ENCODE measurements at places on chromosomes 6 and 20.

DNA sequence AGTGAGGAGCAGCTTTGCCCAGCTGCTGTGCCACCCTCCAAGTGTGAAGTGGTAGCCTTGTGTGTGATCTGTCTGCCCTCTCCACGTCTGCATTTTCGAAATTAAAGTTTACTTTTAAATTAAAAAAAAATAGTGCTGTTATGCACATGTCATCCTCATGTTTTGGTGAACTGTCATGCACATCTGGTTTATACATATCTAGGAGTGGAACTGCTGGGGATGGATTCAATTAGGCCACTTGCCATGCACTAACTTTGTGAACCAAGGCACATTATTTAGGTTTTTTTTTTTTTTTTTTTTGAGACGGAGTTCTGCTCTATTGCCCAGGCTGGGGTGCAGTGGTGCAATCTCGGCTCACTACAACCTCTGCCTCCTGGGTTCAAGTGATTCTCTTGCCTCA, 3.6 kb downstream of the GTSF1L start:
- no peak for DNase-seq

DNA sequence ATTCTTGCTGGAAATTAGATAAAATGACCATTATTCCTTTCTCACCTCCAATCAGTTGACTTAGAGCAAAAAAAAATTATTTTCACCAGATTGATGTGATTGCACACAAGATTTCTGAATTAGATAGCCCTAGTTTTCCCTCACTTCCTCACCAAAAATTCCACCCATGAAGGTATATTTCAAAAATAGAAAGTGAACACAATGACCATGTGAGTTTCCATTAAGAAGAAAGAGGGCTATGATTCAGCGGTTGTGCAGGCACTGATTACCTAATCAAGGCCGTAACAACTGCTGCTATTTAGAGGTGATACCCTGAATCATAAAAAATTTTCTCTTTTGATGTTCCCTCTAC, 19.5 kb upstream of the RALGAPA2 start:
- no peak for DNase-seq

DNA sequence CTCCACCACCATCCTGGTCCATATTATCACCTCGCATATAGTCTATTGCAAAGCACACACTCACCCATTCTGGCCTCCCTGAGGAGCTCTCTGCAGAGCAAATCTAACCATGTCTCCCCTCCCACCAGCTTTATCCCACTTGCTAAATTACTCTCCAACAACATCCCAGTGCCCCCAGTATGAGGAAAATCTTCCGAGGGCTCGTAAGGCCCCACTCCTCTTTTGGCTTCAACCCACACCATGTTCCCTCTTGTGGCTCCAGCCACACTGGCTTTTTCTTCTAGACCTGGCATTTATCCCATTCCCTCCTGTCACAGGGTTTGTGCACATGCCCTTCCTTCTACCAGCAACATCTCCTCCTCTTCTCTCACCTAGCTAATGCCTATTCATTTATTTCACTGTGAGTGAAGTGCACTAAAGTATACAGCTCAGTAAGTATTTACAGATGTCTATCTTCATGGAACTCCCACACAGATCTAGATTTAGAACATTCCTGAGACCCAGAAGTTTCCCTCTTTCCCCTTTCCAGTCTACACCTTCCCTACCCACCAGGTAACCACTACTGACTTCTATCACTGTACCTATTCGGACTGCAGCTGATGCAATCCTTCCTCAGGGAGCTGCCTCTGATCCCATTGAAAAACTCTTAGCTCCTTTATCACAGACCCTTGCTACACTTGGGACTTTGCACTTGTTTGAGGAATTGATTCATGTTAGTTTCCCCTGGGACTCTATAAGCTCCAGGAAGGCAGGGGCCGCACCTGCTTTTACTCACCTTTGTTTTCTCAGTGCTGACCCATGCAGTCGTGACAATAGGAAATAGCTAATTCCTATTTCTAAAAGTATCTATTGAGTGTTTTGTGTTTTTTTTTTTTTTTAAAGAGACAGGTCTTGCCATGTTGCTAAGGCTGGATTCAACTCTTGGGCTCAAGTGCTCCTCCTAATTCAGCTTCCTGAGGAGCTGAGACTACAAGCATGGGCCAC, 15.5 kb downstream of the MRPL14 start:
- no peak for DNase-seq

GRCh38 chr6:209432-210103, 82.7 kb upstream of the DUSP22 start:
- peak; percentile 52 for DNase-seq

GRCh38 chr20:57653546-57653900, 33.3 kb upstream of the ZBP1 start:
- DNase-seq: no peak

GRCh38 chr6:101088594-101088993, 207.5 kb upstream of the ASCC3 start:
- DNase-seq: no peak

GRCh38 chr6:12324748-12325147, 34.6 kb downstream of the EDN1 start:
- DNase-seq: no peak

DNA sequence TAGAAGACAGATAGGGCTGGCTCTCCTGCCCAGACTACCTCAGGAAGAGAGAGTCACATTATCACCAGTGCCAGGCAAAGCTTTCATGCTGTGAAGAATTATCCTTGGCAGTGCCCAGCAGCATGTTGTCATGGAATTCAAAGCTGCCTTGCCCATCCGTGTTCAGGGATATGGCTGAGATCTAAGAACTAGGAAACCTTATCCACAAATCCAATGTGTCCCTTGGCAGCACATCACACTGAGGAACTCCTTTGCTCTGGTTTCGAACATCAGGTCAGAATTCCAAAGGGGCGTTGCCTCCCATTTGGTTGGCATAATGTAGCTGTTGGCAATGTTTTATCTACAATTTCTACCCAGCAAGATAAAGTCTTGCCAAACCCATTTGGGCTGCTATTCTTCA, 52.7 kb downstream of the ADGRF1 start:
- DNase-seq: no peak

DNA sequence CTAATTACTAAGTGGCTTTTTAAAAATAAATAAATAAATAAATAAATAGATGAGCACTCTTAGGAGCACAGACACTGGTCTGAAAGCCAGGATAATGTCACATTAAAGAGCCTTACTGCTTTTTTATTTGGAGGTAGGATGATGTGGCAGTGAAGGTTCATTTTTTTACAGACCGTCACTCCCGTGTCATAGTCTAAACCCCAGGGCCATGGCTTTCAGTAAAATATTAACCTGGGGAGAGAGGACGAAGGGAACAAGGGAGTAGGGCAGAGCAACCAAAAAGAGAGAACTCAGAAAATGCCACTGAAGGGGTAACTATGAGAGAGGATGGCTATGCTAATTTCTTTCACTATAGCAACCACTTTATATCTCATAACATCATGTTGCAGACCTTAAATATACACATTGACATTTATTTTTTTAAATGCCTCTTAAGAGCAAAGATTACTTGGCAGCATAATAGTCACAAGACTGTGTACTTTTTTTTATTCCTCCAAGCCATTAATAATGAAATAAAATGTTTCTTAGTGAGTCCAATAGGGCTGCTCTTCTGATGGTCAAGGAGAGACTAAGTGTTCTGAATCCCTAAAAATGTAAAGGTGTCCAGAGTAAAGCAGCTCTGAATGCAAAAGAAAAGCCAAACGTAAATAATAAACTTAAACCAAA, 100.9 kb upstream of the SIM1 start:
- no peak for DNase-seq

DNA sequence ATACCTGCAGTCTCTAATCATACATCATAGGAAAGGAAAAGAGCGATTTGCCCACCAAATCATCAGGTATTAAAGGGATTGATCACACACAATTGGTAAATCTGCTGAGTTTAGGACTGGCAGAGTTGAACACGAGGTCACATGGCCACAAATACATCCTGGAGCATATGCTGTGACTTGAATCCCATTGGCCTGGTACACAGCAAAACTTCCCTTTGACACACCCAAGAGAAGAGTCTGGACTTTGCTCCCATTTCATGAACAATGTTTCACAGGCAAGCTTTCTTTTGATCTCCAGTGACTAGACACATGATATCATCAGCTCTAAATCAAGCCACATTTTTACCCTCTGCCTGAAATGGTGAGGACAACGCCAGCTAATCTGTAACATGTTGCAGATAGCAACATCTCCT, 117.9 kb downstream of the ISM1 start:
- DNase-seq: no peak

- DNase-seq: no peak
Observed at GRCh38 chr20:48326434-48326691, 501.4 kb downstream of the PREX1 start.

DNA sequence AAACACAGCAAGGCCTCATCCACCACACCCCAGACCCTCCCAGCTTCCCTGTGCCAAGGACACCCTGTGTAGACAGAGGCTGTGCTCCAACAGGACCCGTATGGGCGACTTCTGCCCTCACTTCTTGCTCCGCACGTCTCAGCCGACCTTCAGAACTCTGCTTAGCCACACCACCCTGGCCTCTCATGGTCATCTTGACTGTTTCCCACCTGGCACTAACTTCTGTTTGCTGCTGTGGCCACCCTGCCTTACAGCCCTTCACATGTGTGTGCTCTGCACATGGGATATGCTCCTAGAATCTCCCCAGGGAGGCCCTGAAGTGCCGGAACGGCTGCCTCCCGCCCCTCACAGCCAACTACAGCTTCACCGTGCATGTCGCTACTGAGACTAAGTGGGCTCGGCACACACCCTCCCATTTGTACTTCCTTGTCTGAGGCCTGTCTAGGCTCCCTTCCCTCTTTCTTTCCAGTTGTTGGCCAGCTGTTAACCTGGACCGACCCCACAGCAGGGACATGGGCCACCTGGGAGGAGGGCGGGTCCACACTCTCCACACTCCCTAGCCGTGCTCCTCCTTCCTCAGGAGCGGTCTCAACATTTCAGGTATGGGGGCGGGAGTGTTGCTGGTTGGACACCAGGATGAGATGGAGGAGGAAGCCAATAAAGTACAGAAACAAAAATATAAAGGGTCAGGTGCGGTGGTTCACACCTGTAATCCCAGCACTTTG, 69.6 kb downstream of the PYGB start:
- DNase-seq: no peak

- DNase-seq: no peak
Observed at GRCh38 chr6:106730718-106731117, 101.3 kb downstream of the QRSL1 start.

- DNase-seq: no peak
Observed at GRCh38 chr6:118724211-118724610, 72.8 kb upstream of the CEP85L start.

- DNase-seq: no peak
Observed at GRCh38 chr6:162345051-162345511, 382.5 kb downstream of the PRKN start.

- no peak for DNase-seq
Observed at GRCh38 chr6:31734821-31735406, 1.4 kb downstream of the CLIC1 start.

GRCh38 chr6:153947808-153948447, 91.1 kb upstream of the OPRM1 start:
- no peak for DNase-seq

DNA sequence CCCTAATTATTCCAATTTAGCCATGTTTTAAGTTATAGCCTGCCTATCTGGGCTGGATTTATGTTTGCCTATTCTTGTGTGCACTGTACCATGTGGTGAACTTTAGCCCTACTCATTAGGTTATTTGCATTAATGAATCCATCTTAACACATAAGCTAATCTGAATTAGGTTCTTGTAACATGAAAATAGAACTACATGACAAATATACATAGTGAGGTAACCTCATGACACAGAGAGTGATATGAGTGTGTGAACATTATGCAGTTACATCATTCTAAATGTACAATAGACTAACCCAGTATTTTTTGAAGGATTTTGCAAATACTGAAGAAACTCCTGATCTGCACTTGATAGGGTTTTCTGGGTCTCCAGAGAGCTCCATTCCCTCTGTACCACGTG, 733.7 kb upstream of the CITED2 start:
- DNase-seq: no peak

DNA sequence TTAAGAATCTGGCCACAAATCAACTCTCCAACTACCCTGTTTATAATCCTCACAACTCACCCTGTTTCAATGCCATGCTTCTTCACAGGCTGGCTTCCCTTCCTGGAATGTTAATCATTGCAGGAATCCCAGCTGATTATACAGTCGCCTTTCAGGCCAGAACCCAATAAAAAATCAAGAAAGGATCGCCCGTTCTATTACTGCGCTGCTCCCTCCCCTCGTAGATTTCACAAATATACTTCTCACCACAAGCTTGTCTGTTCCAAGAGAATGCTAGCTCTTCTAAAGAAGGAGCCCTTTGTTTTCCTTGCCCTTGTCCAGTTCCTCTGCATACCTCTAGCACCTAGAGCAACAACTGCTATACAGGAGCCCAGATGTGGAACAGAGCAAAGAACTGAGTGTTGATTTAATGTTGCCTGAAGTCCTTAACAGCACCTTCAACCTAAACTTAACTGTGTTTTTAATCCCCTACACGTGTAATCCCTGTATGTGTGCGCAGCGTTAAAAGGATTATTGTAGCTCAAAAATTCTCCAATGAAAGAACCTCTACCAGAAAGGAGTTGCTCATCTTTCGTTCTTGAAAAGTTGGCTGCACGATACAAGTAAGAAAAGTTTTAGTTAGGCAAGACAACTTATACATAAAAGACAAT, 988 bp downstream of the ECHDC1 start:
- no peak for DNase-seq

GRCh38 chr6:103925317-103925716, 934.4 kb downstream of the HACE1 start:
- DNase-seq: no peak

DNA sequence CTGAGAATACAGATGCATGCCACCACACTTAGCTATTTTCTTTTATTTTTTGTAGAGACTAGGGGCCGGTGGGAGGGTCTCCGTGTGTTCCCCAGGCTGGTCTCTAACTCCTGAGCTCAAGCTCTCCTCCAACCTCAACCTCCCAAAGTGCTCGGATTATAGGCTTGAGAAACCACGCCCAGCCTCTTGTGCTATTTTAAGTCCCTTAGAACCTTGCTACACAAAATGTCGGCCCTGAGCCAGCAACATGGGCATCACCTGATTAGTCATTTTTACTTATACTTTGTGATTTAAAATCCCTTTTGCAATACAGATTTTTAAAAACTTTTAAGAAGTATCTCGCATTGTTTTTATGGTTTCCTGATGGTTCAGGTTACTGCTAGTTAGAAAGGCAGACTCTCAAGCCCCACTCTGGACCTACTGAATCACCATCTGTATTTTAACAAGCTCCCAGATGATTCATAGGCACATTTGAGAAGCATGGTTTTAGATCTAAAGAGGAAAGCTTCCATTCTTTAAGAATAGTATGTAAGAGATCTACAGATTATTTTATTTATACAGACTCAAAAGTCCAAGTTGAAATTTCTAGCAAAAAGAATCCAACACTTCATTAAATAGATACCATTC, 186.3 kb downstream of the PTPRT start:
- no peak for DNase-seq

GRCh38 chr6:135493218-135493961, 4.2 kb downstream of the AHI1 start:
- DNase-seq: no peak
